ENCODE measurements at places on chromosomes 5 and 9.

GRCh38 chr5:63170486-63170885, 591.9 kb downstream of the LRRC70 start:
- DNase-seq: no peak

DNA sequence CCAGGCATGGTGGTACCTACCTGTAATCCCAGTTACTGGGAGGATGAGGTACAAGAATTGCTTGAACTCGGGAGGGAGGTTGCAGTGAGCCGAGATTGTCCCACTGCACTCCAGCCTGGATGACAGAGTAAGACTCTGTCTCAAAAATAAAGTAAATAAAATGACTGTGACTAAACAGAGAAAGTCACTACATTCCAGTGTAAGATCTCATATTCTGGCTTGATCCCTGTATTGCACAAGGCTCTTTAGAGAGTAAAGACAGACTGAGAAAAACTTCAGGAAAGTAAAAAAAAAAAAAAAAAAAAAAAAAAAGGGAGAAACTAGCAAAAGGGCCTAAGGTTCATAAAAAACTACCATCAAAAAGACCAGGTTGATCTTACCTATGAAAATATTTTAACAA, 106.6 kb upstream of the PJA2 start:
- no peak for DNase-seq

DNA sequence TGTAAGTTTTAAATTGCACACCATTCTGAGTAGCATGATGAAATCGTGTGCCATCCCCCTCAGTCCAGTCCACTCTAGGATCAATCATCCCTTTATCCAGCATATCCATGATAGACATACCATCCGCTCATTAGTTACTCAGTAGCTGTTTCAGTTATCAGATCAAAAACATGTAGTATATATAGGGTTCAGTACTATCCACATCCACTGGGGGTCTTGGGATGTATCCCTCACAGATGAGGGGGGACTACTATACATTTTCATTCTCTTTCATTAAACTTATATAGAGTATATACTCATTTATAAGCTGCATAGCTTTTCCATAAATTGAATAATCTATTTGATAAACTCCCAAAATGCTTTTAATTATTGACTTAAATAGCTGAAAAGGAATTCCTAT, 67.6 kb downstream of the MEIKIN start:
- DNase-seq: no peak

DNA sequence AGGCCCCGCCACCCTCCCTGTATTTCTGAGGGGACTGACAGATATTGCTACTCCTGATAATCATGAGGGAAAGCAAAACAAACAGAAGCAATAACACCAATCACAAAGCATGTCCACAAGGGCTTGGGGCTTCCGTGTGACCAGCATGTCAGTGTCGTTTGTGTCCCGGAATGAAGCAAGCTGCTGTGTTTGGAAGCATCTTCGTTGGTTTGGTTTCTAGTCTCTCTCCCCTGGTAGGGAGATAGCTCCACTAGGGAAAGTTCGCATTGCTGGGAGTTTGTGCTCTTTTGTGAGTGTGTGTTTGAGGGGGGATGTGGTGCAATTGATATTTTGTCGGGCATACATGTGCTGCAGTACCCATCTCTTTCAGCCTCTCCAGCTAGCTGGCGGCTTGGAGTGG, 1.4 kb downstream of the GRIA1 start:
- DNase-seq: no peak

GRCh38 chr9:13146840-13147239, 132.7 kb downstream of the MPDZ start:
- no peak for DNase-seq

DNA sequence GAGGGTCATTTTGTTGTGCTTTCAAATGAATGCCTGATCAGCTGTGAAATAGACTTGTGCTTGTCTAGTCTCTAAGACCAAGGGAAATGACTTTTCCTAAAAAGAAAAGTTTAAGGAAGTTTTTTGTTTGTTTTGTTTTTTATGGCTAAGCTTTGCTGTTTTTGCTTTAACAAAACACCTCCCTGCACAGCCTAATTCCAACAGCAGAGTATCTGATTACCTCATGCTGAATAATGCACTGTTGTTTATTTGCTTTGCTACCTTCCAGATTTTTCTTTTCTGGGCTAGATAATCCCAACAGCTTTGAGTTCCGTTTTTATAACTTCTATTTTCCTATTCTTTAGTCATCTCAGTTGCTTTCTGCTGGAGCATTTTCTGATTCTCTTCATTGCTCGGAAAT, 95.8 kb downstream of the AOPEP start:
- DNase-seq: no peak

DNA sequence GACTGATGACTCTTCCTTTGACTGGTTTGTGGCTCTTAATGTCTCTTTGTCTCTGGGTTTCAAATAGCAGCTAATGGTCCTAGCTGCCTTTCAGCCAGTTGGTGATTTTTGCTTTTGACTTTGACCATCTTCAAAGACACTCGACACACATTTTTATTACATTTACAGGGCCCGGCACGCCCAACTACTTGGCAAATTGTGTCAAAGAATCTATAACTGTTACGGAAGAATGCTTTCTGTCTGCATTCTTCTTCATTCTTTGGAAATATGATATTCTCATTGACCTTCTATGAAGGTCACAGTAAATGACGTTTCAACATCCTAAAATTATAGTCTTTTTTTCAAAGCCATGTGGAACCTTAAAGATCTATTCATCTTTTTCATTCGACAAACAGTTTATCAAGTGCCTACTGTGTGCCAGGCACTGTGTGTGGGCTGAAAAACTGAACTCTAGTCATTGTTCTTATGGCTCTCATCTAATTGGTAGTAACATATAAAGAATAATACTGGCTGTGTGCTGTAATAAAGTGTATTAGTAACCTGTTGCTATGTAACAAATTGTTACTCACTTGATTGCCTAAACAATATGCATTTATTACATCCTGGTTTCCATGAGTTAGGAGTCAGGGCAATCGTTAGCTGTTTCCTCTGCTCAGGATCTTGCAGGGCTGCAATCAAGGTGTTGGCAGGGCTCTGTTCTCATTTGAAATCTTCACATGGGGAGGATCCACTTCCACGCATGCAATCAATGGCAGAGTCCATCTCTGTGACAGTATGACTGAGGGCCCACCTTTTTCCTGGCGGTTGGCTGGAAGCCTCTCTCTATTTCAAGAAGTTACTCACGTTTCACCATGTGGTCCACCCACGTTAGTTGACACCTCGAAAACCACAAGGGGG, 7.0 kb upstream of the WHRN start:
- no peak for DNase-seq
